ENCODE measurements at places on chromosomes 5 and 9.

DNA sequence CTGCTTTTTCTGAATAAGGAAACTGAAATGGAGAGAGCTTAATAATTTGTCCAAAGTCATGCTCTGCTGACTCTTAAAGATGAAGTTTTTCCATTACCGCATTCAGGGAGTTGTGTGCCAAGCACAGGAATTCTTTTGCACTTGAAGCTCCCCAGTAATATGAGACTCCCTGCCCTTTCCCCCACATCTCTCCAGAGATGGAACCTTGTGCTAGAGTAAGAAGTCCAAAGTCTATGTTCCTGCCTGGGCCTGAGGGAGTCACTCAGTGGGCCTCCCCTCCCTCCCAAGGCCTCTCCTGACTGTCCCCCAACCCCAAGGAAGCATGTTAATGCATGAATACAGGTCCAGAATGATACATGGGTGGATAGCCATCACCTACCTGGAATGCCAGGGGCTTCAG, 173.3 kb upstream of the SEMA6A start:
- no peak for DNase-seq

DNA sequence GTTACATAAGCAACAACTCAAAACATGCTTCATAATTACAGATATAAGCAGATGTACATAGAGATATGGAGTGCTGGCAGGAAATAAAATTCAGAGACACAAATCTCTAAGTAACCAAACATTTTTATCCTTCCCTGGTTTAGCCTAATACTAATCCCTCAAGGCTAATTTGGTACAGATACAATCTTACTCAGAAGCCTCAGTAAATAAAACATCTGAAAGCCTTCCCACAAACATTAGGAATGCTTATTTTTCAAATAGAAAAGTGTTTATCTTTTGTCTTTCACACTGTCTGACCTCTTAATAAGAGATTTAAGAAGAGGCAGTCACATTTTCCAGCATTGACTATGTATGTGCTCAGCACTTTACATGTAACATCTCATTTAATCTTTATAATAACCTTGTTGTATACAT, 399.4 kb downstream of the ARRDC3 start:
- DNase-seq = no peak

GRCh38 chr5:95770830-95771708, 39.9 kb downstream of the RHOBTB3 start:
- no peak for DNase-seq

DNA sequence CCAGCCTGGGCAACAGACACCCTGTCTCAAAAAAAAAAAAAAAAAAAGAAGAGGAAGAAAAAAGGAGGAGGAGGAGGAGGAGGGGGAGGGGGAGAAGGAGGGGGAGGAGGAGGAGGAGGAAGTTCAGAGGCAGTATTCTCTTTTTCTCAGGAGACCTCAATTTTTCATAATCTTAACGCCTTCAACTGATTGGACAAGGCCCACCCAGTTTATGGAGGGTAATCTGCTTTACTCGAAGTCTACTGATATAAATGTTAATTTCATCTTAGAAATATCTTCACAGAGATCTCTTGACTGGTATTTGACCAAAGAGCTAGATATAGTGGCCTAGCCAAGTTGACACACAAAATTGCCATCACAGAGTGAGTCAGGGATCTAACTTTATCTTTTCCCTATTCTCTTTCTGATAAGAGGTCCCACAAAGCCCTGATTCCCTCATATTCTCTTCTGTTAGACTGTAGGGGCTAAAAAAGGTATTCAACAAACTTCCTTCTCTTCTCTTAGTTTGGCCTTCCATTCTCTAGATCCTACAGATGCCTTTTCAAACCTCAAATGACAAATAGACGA, 115.5 kb upstream of the ABCA1 start:
- DNase-seq = no peak

DNA sequence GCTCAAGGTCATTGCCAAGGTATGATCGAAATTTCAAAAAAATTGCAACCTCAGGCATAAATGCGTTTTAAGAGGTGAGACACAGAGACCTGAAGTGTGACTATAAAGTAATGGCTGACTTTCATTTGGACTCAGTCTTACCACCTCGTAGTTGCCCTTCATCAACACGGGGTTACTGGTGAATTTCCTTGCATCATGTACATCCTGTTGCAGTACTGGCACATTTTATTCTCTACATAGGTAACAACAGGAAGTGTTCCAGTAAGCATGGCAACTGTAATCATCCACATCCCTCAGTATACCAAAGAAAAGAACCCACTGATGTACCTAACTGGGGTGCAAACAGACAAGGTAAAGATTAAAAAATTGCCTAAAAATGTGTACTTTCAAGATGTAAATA, 29.3 kb downstream of the MOCS2 start:
- no peak for DNase-seq

GRCh38 chr5:37519807-37520206, 140.7 kb downstream of the WDR70 start:
- no peak for DNase-seq

GRCh38 chr5:107418902-107419301, 251.8 kb downstream of the EFNA5 start:
- no peak for DNase-seq

GRCh38 chr5:113760486-113760885, 247.0 kb downstream of the YTHDC2 start:
- no peak for DNase-seq

DNA sequence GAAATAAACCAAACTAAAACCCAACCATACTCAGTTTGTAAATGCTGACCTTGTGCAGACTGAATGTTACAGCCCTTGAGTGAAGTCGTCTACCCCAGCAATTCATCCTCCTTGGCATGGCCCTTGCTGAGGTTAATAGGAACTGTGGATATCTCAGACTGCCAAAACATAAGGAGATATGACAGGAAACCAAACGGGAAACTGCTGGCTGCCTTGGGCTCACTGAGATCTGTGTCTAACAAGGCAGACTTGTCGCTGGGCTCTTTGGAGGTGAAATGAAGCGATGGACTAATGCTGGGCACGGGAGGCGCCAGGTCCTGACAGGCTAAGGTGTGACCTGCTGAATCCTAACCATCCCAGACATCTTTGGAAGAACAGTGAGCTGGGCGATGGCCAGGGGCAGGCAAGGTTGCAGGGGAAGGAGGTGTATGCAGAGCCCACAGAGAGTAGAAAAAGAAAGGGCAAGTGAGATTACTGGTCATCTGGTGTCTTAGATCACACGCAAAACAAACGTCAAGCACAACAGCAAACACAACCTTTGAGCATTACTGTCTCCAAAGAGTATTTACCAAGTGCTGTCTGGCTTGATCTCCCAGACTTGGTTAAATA, 44.6 kb upstream of the ALDH1A1 start:
- DNase-seq = no peak

GRCh38 chr5:66573733-66574132, 22.5 kb upstream of the MAST4 start:
- DNase-seq = no peak

DNA sequence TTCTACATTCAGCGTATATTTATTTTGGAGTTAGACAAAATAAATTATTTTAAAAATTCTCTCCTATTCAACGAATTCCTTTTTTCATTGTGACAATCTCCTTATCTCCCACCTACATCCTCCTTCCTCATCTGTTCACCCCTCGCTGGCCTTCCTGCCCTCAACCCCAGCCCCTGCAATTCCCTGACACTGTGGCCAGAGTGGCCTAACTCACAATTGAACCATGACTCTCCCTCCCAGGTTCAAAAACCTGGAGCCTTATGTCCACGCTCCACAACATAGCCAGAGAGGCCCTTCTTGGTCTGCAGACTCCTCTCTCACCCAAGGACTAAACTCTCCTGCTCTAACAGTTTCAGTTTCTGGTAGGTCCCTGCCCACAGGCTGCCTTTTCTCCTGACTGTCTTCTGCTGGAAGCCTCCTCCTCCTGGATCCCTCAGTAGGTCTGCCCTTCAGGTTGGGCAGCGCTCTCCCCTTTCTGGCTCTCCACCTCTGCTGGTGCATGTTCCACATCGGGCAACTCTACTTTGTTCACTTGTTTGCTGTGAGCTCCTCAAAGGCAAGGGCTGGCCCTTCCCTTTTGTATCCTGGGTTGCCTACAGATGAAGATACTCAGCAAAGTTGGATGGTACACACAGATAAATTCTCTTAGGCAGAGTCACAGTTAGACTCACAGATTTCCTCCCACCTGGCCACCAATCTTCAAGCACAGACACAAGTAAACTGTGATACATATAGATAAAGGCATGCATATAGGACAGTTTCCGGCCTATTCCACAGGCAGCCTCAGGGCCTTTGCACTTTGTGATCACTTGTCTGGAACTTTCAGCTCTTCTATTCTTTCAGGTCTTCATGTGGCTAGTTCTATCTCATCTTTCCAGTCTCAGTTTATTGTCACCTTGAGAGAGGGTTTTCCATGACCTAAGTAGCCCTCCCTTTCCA, 19.8 kb upstream of the MYORG start:
- DNase-seq = no peak

DNA sequence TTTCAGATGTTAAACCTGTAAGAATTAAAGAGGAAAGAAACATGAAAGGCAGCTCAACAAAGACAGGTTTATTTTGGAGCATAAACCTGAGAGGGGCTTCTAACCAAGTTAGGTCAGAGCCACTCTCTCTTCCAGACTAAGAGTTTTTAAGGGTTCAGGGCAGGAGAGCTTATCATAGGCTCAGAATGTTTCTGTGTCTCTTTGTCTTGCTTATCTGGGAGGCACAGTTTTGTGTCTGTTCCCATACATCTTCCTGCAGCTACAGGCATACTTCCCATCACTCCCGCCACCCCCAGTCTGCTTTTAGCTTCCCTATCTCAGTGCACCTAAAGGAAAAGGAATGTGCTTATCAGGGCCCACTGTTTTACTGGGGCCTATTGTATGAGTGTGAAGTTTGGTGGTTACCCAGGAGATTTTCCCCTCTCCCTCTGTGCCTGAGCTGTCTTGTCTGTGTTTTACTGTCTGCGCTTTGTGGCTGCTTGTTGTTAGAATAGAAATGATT, 21.9 kb downstream of the CD14 start:
- DNase-seq = no peak

GRCh38 chr9:86039991-86040860, 59.1 kb downstream of the GOLM1 start:
- DNase-seq = no peak

- no peak for DNase-seq
Measured at GRCh38 chr5:84063041-84063440, 321.6 kb downstream of the EDIL3 start.

- no peak for DNase-seq
Measured at GRCh38 chr9:81563739-81564138, 125.6 kb downstream of the TLE1 start.

DNA sequence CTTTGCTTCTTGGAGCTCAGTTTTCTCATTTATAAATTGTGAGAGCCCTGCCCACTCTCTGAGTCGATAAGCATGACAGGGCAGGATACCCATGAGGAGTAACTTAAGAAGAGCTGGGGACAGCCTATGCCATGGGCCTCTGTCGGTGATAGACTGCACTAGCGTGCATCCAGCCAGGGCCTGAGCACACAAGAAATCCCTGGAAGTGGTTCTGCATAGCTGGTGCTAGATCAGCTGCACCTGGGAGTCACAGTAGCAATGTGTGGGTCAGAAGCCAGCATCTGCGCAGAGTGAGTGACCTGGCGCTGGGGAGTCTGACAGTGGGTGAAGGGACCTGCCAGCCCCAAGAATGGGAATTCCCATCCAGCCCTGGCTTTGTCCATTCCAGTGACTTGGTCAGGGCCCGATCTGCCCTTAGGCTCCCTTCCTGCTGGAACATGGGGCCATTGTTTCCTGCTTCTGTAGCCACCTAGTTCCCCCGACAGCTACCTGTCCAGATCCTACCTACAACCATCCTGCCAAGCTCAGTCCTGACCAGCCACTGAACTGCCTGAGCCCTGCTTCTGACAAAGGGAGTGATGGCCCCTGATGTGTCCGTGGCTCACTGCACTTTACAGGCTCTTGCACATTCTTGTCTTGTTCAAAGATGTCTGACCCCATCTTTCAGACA, 35.9 kb upstream of the NANS start:
- DNase-seq = no peak

DNA sequence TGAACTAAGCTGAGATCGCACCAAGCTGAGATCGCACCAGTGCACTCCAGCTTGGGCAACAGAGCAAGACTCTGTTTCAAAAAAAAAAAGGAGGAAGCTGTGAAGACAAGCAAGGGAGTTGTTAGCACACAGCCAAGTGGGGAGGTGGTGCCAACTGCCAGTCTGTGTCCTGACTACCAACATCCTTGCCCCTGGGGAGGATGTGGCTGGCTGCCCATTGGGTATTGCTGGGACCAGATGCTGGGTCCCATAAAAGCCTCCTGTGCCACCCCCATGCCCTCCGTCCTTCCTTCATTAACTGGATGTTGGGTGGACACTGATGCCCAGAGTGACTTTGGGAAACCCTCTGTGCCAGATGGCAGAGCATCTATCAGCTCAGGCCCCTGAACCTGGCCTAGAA, 157.1 kb upstream of the COL5A1 start:
- no peak for DNase-seq

DNA sequence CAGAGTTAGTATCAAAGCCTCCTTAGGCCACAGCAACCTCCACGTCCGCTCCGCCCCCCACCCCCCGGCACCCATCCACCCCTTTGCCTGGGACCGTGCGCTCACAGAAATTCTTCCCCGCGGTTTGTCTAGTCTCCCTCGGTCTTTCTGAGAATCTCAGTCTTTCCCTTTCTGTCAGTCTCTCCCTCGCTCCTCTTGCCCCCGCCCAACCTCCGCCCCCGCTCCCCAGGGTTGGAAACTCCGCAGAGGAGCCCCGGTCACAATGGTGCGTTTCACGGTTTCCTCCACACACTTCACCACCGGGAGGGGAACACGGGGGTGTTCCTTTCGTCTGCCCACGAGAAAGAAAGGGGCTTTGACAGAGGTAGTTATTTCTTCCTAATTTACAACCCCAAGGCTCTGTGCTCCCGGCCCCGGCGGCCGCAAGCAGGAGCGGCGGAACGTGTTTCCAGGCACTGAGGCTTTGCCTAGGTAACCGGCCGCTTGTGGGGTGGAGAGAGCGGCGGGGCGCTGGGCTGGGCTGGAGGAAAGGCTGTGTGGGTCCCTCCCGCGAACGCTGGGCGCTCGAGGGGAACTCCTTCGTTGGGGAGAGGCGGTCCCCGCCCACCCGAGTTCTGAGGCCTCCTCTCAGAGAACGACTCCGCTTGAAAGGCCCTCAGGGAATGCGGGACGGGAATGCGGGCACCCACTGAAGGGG, 2.1 kb downstream of the NR4A3 start:
- DNase-seq = peak; percentile 30

GRCh38 chr5:35538198-35538931, 79.3 kb upstream of the SPEF2 start:
- no peak for DNase-seq

- peak; percentile 90 for DNase-seq
Measured at GRCh38 chr5:60843936-60844905, at the start of gene ELOVL7. Gene ELOVL7, minus strand, starts transcription at chr5:60844269. Its CDS starts 56,872 bp downstream, at chr5:60787397.

GRCh38 chr5:149851211-149851610, 93.4 kb downstream of the PDE6A start:
- no peak for DNase-seq

Measured in colonic mucosa (tissue), 4 donors.